PC-9 (cell line): ENCODE measurements at places on chromosomes 3 and 15. TPM values are rescaled to one million over a fixed set of nuclear protein-coding genes. Genes with fewer than 3 reads are reported as not detected.

DNA sequence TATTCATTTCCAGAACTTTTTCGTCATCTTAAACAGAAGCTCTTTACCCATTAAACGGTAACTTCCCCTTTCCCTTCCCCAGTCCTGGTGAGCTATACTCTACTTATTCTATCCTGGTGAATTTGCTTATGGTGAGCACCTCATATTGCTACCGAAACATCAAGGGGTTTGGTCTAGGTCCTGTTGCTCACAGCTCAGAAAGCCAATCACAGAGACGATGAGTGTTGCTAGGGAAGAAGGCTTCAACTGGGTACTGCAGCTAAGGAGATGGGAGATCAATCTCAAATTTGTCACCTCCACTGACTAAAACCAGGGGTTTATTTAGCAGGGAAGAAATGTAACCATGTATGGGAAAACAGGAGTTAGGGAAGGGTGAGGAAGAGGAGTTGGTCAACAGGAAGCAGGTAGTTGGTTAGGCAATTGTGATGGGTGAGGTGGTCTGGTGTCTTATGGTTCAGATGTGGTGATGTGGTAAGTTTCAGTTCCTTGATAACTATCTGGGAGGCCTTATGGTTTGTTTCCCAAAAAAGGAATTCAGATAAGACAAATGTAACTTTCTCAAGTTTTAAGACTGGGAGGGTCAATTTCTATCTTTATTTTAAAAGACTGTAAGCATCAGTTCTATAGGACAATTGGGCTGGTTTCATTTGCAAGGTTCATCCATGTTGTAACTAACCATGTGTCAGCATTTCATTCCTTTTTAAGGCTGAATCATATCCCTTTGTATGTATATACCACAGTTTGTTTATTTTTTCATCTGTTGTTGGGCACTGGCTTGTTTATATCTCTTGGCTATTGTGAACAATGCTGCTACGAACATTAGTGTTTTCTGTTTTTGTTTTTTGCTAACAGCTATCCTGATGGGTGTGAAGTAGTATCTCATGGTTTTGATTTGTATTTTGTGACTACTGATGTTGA lies 24.3 kb downstream of the ARHGAP11B start:
- DNase-seq = no peak

- no peak for DNase-seq
Observed at GRCh38 chr3:126936853-126937425, 46.0 kb upstream of the PLXNA1 start.

- DNase-seq = no peak
Observed at GRCh38 chr3:164478323-164478722, 600.0 kb downstream of the SI start.

Gene RASL12
- total RNA-seq = not detected in 2 replicates

Gene TYRO3
- total RNA-seq = 30.3 and 30.8 TPM in 2 replicates

Gene PAQR5
- total RNA-seq = 4.9 and 5.1 TPM in 2 replicates

DNA sequence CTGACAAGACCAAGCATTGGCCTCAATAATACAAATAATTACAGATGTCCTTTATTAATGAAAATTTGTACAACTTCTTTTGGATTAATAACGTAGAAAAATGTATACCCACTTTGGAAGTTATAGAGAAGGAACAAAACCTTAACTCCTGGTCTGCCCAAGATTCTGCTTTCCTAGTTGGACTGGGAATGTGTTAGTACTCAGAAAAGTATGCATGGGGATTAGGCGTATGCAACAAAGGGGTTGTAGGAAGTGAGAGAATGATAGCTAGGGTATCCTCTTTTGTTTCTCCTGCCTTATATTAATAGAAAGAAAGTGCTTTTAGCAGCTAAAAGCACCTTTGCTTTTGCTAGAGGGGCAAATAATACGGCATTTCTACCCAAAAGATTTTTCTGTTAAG lies 116.2 kb upstream of the LRRFIP2 start:
- DNase-seq = no peak

Gene TM4SF4
- not detected in 2 replicates for total RNA-seq

- DNase-seq = no peak
Observed at GRCh38 chr15:33985751-33986150, 17.5 kb downstream of the CHRM5 start.
